NCI-H1436 treated with DMSO at 0.1 percent for 48 hours (cell line): ENCODE measurements at places on chromosomes 11 and 22.

GRCh38 chr11:22304337-22304961 is 33.7 kb upstream of the SLC17A6 start:
- DNase-seq: no peak

GRCh38 chr11:36033082-36033751 is 89.4 kb downstream of the LDLRAD3 start:
- no peak for DNase-seq

GRCh38 chr22:43047605-43048004 is 32.7 kb upstream of the PACSIN2 start:
- no peak for DNase-seq

- no peak for DNase-seq
Measured at GRCh38 chr11:30016588-30017363, at the start of gene KCNA4. KCNA4 (minus strand) TSS chr11:30017030; CDS start chr11:30012678, 4,352 bp downstream.

GRCh38 chr11:127027789-127028188 is 27.2 kb upstream of the KIRREL3 start:
- DNase-seq: no peak

- DNase-seq: no peak
Measured at GRCh38 chr22:20105456-20106204, 10.3 kb upstream of the RANBP1 start.

- no peak for DNase-seq
Measured at GRCh38 chr11:12377106-12377823, at the start of gene PARVA. PARVA (plus strand) TSS chr11:12377571; CDS start chr11:12377648, 77 bp downstream.

DNA sequence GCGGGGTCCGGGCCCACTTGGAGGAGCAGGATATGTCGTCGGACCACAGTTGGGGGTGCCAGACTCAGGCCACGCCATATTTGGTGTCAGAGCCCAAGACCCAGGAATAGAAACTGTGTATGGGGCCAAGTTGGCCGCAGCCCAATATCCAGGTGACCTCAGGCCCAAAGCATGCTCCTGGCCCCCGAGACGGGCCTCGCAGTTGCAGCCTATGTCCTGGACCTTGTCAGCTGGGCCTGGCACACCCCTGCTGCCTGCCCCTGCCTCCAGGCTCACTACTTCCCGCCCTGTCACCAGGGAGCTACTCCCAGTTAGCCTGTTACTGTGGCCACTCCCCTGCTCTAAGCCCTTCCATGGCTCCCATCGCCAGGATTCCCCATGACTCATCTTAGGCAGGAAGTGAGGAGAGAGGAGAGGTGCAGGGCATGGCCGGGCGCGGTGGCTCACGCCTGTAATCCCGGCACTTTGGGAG is 23.1 kb downstream of the A4GALT start:
- no peak for DNase-seq

- no peak for DNase-seq
Measured at GRCh38 chr11:35598254-35599125, 19.8 kb upstream of the FJX1 start.

GRCh38 chr11:77020734-77021133 is 13.5 kb upstream of the B3GNT6 start:
- DNase-seq: no peak
